Urothelium cell line (cell line): ENCODE measurements at places on chromosomes 3 and 15.

- DNase-seq = no peak
Measured at GRCh38 chr3:94305835-94306611, 243.2 kb downstream of the NSUN3 start.

DNA sequence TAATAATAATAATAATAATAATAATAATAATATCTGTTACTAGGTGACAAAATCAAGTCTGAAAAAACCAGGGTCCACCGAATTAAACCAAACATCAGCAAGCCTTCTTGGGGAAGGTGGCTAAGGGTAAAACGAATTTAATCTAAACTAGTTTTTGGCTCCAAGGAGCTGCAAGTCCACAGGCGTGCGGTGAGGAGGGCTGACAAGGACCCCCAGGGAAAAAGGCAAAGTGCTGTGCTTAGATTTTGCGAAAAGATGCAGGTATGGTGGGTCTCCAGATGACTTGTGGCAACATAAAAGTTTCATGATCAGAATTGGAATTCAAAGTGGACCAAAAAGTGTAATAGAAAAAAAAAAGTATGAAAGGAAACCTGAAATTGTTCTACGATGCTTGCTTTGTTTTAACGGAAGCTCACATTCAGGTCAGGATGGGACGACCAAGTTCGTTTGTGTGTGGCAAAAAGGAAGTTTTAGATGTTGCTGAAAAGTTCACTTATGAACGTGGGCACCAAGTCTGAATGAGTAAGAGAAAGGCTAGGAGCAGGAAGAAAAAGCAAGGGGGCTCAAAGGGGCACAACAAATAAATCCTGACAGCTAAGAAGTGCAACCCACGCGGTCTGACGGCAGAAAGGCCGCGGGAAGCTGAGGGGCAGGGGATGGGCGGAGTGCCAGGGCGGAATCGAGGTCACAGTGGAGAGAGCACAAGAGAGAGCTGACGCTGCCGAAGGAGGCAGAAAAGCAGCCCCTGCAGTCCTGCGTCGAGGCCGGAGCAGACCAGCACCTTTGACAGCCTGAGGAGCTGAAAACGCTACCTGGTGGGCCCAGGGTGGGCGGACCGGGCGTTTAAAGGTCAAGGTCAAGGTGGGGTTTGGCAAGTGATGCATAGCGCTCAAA, 1.1 kb downstream of the WDR82 start:
- peak; percentile 55 for DNase-seq

GRCh38 chr3:155391551-155391958, 98.1 kb upstream of the STRIT1 start:
- DNase-seq = peak; percentile 68

- DNase-seq = no peak
Measured at GRCh38 chr3:139586420-139587017, 47.0 kb upstream of the RBP1 start.

- peak; percentile 93 for DNase-seq
Measured at GRCh38 chr3:15427182-15427880, at the start of the genes EAF1 and METTL6. EAF1 (plus strand) TSS chr3:15427598; CDS start chr3:15427780, 182 bp downstream. METTL6 (minus strand) TSS chr3:15427544; CDS start chr3:15426511, 1,033 bp downstream.

DNA sequence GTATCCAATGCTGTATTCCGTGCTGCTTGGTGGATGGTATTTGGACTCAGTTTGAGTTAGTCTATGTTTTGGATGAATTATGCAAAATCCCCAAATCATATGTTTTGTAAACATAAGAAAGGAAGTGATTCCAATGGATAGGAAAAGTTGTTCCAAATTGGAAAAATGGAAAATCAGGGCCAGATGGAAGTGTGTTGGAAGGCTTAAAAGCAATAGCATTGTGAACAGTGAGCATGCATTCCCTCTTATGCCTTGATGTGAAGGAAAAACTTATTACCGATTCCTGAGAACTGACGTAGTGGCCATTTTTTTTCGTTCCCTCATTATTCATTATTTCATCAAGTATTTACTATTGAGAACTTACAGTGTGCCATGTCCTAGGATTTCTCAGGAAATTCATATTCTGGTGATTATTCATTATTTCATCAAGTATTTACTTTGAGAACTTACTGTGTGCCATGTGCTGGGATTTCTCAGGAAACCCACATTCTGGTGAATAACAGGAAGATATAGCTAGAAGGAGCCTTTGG, 144.1 kb upstream of the TPRG1 start:
- DNase-seq = no peak

GRCh38 chr3:187042346-187042745, 97.0 kb downstream of the RPL39L start:
- DNase-seq = no peak

GRCh38 chr3:80244390-80244789, 476.6 kb upstream of the ROBO1 start:
- no peak for DNase-seq

DNA sequence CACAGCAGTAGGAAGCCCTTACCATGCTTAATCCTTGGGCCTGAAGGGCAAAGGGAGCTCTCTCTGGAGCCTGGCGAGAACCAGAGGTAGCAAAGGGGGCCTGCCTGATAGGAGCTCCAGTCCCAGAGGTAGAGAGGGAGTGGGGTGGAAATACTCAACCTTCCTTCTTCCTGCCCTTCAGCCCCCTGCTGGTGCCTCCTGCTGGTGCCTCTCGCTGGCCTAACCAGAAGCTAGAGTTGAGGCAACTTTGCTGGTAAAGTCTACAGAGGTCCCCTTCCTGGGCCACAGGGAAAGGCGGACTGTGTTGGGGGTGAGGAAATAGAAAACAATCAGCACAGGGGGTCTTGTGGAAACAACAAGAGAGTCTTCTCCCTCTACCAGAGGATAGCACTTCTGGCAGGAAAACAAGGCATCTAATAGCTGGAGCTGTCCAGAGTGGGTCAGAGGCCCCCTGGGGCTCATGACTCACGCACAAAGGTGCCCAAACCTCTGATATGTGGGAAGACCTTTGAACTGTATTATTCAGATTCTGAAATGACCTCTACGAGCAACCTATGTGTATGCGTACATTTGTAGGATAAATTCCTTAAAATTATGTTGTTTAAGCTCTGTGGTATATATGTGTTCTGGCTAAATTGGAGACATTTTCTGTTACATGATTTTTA, 133.9 kb downstream of the LRRC28 start:
- DNase-seq = no peak

DNA sequence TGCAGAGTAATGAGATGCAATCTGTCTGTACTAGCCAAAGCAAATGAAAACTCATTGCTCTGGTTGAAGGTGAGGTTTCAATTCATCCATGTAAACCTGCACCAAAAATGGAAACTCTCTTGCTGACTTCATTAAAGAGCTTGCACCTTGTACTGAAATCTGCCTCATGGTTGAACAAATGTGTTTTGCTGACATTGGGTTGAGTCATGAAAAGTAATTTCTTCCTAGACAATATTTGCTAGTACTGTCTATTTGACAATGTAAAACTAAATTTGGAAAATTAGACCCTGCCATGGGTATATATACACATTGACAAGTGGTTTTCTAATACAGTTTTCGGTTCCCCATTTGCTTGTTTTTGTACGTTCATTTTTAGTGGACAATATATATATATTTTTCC, 33.3 kb downstream of the RYR3 start:
- no peak for DNase-seq

- no peak for DNase-seq
Measured at GRCh38 chr15:70523616-70524015, 239.7 kb downstream of the UACA start.

DNA sequence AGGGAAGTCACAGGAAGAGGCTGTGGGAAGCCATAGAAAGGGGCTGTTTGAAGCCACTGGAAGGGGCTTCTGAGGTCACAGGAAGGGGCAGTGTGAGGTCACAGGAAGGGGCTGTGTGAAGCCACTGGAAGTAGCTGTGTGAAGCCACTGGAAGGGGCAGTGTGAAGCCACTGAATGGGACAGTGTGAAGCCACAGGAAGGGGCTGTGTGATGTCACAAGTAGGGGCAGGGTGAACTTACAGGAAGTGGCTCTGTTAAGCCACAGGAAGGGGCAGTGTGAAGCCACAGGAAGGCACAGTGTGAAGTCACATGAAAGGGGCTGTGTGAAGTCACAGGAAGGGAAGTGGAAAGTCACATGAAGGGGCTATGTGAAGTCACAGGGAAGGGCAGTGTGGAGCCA, 33.1 kb downstream of the GASK1A start:
- no peak for DNase-seq

GRCh38 chr3:167125612-167126407, 254.3 kb downstream of the ZBBX start:
- no peak for DNase-seq

- DNase-seq = no peak
Measured at GRCh38 chr15:37246856-37247255, 146.5 kb upstream of the MEIS2 start.

GRCh38 chr15:90191344-90191687, 9.8 kb upstream of the SEMA4B start:
- no peak for DNase-seq

DNA sequence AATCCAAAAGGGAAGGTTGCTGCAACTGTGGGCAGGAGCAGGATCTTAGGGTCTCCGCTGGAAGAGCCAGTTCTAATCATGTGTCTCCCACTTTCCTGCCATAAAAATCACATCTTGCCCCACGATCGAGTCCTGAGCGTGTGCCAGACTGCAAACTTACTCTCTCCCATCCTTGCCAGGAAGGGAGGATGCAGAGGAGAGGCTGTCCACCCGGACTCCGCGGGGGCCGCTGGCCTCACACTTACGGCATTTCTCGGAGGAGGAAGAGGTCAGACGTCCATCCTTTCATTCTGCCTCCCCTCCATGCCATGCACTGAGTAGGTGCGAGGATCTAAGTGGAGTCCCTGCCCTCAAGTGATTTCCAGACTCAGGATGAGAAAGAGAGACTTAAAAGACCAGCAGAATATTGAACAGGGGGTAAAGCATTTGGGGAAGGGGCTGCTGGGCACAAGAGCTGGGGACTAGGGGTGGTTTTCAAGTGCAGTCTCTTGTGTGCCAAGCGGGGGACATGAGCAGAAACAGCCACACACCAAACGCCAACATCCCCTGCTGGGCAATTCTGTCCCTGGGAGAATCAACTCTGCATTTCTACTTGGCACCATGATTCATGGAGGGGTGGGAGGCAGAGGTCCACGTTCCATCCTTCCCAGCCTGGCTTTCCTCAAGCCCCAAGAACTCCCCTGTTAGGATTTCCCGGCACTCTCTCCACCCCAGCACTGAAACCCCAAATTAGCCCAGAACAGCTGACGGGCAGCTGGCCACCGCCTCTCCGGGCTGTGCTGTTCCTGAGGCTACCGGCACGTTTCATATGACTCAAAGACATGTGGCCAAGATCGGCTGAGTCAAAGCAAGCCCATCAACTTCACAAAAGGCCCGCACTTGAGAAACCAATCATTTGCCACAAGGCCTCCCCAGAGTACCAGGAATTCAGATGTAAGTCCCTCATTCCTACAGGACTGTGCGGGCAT, 11.6 kb downstream of the OXTR start:
- DNase-seq = no peak

- DNase-seq = no peak
Measured at GRCh38 chr15:57861034-57861638, 154.6 kb downstream of the POLR2M start.

DNA sequence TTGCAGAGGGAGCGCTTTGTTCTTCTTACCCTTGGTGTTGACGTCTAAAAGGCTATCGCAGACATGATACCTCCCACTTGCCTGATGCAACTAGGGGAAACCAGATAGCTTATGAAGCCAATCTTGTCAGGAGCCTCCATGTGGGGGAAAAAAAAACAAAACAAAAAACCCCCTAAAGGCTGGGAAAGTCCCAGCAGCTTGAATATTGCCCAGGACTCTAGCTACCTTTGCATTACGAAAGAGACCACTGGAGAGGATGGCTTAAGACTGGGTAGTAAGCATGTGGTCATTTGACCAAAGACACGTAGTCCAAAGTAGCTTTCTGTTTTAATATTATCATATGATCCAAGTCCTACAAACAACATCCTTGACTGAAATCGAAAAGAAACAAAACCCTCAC, 120.7 kb upstream of the WNT5A start:
- no peak for DNase-seq

DNA sequence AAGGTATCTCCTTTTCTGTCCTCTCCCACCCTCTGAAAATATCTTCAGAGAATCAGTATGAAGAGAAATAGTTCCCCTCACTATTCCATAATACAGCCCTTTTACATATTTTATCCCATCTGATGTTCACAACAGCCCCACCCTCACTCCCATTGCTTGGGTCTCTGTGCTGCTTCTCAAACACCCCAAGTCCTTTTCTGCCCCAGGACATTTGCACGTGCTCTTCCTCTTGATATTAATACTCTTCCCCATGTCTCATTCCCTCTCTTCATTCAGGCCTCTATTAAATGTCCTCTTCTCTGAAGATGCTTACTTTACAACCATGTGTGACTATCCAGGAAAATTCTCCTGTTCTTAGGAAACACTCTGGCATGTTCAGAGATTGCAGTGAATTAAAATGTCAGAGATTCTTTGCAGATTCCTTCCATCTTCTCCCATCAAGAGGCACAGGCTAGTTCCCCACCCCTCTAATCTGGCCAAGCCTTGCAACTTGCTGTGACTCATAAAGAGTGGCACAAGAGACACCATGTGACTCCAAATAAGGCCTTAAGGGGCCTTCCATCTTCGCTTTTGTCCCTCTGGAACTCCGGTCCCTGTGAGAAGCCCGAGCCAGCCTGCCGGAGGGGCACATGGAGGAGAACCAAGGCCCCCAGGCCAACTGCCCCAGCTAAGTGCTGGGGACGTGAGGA, 128.5 kb downstream of the CHSY1 start:
- DNase-seq = no peak

GRCh38 chr15:97791824-97792792, 168.4 kb upstream of the ARRDC4 start:
- DNase-seq = peak; percentile 10

GRCh38 chr3:54577313-54577712, 350.5 kb downstream of the LRTM1 start:
- no peak for DNase-seq

GRCh38 chr3:81998907-81999306, 237.5 kb upstream of the GBE1 start:
- DNase-seq = no peak

DNA sequence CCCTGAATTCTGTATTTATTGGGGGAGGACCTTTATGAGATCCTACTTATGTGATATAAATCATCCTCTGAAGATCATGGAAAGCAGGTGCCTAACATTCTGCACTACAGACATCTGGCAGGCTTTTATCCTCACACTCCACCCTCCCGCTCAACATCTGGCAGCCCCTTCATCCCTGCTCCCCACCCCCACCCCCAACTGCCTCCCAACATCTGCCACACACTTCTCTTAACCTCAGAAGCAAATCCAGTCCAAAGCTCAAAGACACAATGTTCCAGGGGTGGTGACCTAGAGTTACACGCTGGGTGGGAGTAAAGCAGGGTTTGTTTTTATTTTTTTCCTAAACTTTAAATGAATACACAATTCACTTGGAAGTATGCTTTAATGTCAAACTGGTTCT, 184.5 kb upstream of the ATP11B start:
- DNase-seq = no peak

- no peak for DNase-seq
Measured at GRCh38 chr3:82031596-82031995, 270.2 kb upstream of the GBE1 start.

DNA sequence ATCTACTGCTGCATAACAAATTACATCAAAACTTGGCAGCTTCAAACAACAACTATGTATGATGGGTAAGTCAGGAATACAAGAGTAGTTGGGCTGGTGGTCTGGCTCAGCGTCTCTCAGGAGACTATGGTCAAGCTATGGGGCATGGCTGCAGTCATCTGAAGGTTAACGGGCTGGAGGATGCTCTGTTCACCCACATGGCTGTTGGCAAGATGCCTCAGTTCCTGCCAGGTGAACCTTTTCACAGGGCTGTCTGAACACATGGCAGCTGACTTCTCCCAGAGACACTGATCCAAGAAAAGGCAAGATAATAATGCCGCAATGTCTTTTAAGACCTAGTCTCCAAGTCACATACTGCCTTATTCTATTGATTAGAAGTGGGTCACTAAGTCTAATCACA, 63.7 kb downstream of the GPR176 start:
- DNase-seq = no peak
